Suppressor macrophage (primary cell): ENCODE measurements at places on chromosomes 5 and 9.

DNA sequence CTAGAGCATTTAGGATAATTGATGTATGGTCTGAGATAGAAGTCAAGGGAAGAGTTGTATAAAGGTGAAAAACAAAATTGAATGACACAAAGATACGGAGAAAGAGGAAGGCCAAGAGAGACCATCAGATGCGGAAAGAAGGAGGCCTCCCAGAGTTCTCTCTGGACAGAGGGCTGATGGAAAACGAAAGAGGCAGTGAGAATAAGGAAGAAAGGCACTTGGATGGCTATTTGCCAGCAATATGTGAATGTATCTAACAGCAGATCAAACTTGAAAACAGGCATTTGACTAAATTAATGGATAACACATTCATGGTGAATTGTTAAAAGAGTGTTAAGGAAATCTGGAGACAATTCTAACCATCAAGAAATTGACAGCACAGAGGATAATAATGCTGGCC is 2.4 kb upstream of the DOCK8 start:
- DNase-seq = peak; percentile 88

- no peak for DNase-seq
These were observed 51.2 kb downstream of the IPPK start for GRCh38 chr9:92618633-92619225.

DNA sequence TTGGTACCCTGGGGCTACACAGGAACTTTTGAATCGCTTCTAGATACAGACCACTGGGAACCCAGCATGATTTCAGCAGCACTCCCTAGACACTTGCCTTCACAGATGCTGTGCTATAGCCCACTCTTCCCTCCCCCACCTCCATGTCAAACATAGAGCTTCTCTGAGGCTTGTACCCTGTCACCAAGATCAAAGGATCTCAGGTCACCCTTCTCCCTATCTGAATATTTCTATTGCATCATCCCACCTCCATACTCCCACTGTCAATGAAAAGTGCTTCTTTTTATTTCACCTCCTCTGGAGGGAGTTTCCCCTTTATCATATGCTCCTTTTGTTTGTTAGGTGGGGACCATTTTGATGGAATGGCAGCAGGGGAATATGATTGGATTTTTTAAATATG is 29.2 kb upstream of the PHF24 start:
- no peak for DNase-seq

GRCh38 chr9:134809292-134809691 is 71.3 kb upstream of the FCN2 start:
- DNase-seq = no peak

DNA sequence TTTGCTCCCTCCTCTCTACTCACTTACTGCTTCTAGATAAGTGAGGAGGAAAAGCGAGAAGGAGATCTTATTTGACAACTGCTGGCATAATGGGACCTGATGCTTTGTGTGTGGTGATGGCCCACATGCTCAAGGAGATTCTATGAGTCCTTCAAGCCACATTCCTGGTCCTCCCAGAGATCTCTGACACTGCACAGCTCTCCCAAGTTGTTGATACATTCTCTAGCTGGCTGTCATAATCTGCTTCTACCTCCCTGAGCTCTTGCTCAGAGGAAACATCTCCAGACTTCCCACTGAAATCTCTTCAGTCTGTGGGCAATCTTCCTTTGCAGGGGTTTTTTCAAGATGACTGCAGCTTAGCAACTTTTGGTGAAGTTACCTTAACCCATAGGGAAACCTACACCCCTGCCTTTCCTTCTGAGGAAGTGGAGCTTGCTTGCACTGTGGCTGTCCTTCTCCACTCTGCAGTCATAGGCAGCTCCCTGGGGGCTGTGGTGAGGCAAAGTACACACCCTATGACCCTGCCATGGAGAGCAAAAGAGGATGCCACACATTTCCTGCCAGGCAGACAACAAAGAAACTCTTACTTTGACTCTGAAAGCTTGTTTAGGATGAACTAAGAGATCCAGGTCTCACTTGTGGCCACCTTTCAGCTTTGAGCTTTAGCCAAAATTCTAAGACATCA is 163.8 kb downstream of the TMEM38B start:
- DNase-seq = no peak

GRCh38 chr5:170293273-170293672 is 4.3 kb downstream of the LCP2 start:
- DNase-seq = peak; percentile 90

DNA sequence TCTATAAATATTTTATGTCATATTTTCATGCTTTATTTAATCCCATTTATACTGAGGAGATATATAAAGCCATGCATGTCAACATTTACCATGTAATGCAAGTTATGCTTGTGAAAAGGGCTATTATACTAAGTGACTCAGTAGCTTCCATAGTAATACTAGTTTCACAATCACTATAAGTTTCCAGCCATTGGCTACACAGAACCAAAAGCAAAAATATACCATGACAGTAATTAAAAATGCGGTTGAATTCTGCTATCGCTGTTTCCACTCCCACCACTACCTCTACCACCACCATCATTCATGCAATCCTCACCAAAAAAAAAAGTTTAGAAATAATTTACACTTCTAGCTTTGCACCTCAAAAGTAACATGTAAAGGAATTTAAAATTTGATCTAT is 60.2 kb downstream of the MLLT3 start:
- no peak for DNase-seq

- DNase-seq = no peak
These were observed 1.4 kb downstream of the ADAMTS12 start for GRCh38 chr5:33890131-33891032.

- DNase-seq = no peak
These were observed at the start of gene HRCT1 for GRCh38 chr9:35905912-35906679. TSS of gene HRCT1 (plus strand) at chr9:35906202. CDS start at chr9:35906288, 86 bp downstream.

DNA sequence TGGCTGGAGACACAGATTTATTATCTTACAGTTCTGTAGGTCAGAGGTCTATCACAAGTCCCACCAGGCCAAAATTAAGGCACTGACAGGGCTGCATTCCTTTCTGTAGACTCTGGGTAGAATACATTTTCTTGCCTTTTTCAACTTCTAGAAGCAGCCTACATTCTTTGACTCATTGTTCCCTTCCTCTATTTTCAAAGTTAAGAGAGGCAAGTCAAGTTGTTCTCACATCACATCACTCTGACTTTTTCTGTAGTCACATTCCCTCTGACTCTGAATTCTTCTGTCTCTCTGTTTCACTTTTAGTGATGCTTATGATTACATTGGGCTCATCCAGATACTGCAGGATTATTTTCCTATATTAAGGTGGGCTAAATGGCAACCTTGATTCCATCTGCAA is 119.0 kb downstream of the MELK start:
- DNase-seq = no peak

GRCh38 chr5:36230151-36230790 is 11.5 kb downstream of the NADK2 start:
- no peak for DNase-seq

DNA sequence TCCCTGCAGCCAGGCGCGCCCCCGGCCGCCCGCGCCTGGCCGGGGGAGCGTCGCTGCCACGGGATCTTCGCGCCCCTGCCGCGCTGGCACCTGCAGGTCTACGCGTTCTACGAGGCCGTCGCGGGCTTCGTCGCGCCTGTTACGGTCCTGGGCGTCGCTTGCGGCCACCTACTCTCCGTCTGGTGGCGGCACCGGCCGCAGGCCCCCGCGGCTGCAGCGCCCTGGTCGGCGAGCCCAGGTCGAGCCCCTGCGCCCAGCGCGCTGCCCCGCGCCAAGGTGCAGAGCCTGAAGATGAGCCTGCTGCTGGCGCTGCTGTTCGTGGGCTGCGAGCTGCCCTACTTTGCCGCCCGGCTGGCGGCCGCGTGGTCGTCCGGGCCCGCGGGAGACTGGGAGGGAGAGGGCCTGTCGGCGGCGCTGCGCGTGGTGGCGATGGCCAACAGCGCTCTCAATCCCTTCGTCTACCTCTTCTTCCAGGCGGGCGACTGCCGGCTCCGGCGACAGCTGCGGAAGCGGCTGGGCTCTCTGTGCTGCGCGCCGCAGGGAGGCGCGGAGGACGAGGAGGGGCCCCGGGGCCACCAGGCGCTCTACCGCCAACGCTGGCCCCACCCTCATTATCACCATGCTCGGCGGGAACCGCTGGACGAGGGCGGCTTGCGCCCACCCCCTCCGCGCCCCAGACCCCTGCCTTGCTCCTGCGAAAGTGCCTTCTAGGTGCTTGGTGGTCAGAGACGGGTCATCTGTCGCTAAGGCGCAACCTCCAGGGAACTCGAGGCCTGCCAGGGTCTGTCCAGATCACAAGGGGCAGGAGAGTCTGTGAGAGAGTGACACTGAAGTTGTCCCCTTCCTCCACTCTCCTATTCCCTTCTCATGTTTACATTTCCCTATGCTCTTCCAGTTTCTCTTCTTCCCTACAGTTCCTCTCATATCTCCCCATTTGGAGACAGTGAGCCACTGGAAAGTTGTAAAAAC is 1.3 kb downstream of the GPR150 start:
- peak; percentile 32 for DNase-seq
